ENCODE measurements at places on chromosomes 12 and 14.
A peak's percentile ranks its signal among the peaks of the same experiment; 100 is the strongest.

- no peak for DNase-seq
These were observed 50.0 kb upstream of the TCL1A start for GRCh38 chr14:95763875-95764274.

- no peak for DNase-seq
These were observed 197.6 kb upstream of the RBM19 start for GRCh38 chr12:114163771-114164170.

DNA sequence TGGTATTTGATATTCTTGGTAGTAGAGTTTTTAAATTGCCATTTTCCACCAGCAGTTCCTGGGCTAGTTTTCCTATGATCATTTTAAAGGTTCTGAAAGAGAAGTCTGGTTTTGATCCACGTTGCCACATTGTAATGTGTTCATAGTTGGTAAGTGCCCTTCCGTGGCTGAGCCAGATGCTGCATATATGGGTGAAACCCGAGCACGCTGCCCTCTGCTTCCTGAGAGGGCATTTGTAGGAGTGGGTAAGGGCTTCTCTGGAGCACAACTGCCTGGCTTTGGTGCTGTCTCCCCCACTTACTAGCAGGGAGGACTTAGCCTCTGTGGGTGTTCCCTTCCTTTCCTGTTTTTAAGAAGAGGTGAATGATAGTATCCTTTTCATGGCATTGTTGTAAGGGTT lies 7.1 kb downstream of the SNRNP35 start:
- DNase-seq = no peak

- peak; percentile 52 for DNase-seq
These were observed 1.2 kb downstream of the GSC start for GRCh38 chr14:94768521-94769390.

GRCh38 chr12:51415931-51416330 lies 8.7 kb upstream of the SLC4A8 start:
- DNase-seq = no peak

GRCh38 chr14:104393898-104394381 lies 185.6 kb upstream of the C14orf180 start:
- peak; percentile 24 for DNase-seq

GRCh38 chr14:26870722-26871617 lies 273.1 kb upstream of the NOVA1 start:
- DNase-seq = no peak
